H1 (cell line): ENCODE measurements at places on chromosomes 1 and 21. TPM values are rescaled to one million over a fixed set of nuclear protein-coding genes. Genes with fewer than 3 reads are reported as not detected.

Gene IL19
- not detected in 2 replicates for total RNA-seq

Gene GPATCH2
- total RNA-seq, result 12.2 and 13.1 TPM in 2 replicates

Gene INSRR
- total RNA-seq, result not detected in 2 replicates

- no peak overlapping the region for H3K27ac ChIP-seq
- H3K4me1 ChIP-seq, result peaks cover 19% of the 10 kb centered on the region
- H3K27me3 ChIP-seq, result peaks cover 10% of the 10 kb centered on the region
- H3K4me3 ChIP-seq, result no peak overlapping the region
- no peaks in the 10 kb centered on the region for H3K36me3 ChIP-seq
- no peak for DNase-seq
Observed at GRCh38 chr1:32881291-32881690, 5.0 kb upstream of the HPCA start.

DNA sequence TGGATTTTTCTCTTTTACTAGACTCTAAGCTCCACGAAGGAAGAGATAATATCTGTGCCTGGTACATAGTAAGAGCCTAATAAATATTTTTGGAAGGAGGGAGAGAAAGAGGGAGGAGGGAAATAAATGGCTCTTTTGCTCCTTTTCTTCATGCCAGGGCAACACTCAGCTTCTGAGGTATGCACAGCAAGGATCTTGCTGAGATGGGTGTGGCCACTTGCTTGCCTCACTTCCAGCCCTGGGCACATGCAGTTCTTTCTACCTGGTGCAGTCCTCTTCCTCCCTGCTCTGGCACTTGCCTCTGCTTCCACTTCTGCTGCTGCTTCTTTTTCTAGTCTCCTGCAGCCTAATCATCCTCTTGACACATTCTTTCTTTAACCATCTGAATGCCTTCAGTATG is 148.1 kb downstream of the FGGY start:
- H3K4me1 ChIP-seq, result no peaks in the 10 kb centered on the region
- H3K27me3 ChIP-seq, result no peaks in the 10 kb centered on the region
- no peak overlapping the region for H3K27ac ChIP-seq
- no peaks in the 10 kb centered on the region for H3K36me3 ChIP-seq

GRCh38 chr1:185644531-185644930 is 89.7 kb upstream of the HMCN1 start:
- peaks cover 9% of the 10 kb centered on the region for H3K36me3 ChIP-seq
- H3K27me3 ChIP-seq, result no peaks in the 10 kb centered on the region
- H3K27ac ChIP-seq, result no peak overlapping the region
- no peak for DNase-seq
- H3K4me1 ChIP-seq, result peaks cover 13% of the 10 kb centered on the region; the same call in 1 of the 2 replicates

GRCh38 chr1:80417671-80418070 is 1383.1 kb upstream of the ADGRL2 start:
- H3K4me3 ChIP-seq, result no peak overlapping the region
- DNase-seq, result no peak
- H3K27me3 ChIP-seq, result no peaks in the 10 kb centered on the region
- no peaks in the 10 kb centered on the region for H3K4me1 ChIP-seq
- H3K36me3 ChIP-seq, result no peaks in the 10 kb centered on the region

DNA sequence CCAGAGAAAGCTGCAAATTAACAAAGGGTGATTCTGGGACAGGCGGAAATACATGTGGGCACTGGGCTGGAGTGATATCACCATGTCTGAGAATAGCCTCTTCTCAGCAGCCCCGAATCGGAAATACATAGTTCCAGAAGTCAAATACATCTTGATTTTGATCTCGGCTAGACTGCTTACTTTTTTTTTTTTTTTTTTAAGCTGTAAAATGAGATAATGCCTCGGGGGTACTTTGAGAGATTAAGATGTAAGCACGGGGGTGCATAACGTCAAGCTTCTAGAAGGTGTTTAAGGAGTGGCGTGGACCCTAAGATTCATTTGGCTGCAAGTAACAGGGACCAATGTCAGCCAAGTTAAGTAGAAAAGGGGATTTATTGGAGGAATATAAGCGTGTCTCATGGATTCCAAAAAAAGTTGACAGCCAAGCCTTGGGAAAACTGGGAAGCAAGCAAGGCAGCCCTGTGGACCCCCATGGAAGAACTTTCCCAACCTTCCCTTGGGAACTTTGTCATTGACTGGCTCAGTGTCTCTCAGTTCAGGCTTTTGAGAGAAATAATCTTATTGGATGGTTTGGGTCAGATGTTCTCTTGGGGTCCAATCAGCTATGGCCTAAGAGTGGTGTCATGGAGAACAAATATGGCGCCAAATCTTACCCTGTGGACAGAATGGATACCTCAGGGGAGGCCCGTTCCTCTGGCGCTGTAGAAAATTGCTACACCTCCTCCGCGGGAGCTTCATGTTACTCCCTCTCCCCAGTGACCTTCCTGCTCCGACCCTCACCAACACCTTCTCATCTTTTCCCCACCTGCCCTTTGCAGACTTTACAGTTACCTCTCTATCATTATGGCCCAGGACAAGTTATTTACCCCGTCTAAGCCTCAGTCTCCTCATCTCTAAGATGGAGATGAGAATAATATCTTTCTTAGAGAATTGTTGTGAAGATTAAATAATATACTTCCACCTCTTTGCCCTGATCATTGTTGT is 186.6 kb downstream of the KAZN start:
- H3K27ac ChIP-seq, result no peak overlapping the region
- no peaks in the 10 kb centered on the region for H3K36me3 ChIP-seq
- H3K4me3 ChIP-seq, result no peak overlapping the region
- no peaks in the 10 kb centered on the region for H3K27me3 ChIP-seq

- no peak overlapping the region for H3K27ac ChIP-seq
- no peaks in the 10 kb centered on the region for H3K36me3 ChIP-seq
- DNase-seq, result no peak
- H3K4me3 ChIP-seq, result no peak overlapping the region
- no peaks in the 10 kb centered on the region for H3K27me3 ChIP-seq
Observed at GRCh38 chr1:172107316-172107975, 266.1 kb downstream of the DNM3 start.

DNA sequence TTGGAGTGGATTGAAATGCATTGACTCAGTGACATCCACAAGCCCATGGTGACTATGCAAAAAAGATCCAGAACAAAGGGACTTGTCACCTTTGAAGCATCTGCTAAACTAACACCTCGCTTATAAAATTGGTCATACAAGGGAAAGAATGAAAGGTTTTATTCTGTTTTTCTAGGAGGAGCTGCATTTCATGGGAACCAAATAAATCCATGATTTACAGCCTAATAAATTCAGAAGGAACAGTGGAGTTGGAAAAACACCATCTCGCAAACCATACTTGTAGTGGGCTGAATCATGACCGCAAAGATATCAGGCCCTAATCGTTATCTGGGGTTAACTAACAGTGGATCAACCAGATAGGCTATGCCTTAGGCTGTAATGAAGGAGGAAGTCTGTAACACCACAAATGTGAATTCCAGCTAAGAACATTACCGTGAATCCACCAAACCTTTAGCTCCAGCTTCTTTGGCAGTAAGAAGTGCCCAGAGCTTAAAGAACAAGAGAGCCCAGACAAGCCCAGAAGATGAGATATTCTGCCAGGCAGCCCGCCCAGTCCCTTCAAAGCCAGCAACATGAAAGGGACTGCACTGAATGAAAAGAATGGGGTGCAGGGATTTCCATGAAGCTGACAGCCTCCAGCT is 27.4 kb downstream of the RSPH1 start:
- no peak overlapping the region for H3K4me3 ChIP-seq
- H3K4me1 ChIP-seq, result peaks cover under 1% of the 10 kb centered on the region; the same call in 1 of the 2 replicates
- H3K27me3 ChIP-seq, result no peaks in the 10 kb centered on the region; the same call in 1 of the 2 replicates
- no peak for DNase-seq
- H3K27ac ChIP-seq, result no peak overlapping the region

GRCh38 chr1:165759095-165759494 is 9.6 kb downstream of the TMCO1 start:
- H3K36me3 ChIP-seq, result no peaks in the 10 kb centered on the region; the same call in 1 of the 2 replicates
- no peak overlapping the region for H3K4me3 ChIP-seq
- H3K27me3 ChIP-seq, result no peaks in the 10 kb centered on the region
- no peak for DNase-seq
- H3K27ac ChIP-seq, result no peak overlapping the region

DNA sequence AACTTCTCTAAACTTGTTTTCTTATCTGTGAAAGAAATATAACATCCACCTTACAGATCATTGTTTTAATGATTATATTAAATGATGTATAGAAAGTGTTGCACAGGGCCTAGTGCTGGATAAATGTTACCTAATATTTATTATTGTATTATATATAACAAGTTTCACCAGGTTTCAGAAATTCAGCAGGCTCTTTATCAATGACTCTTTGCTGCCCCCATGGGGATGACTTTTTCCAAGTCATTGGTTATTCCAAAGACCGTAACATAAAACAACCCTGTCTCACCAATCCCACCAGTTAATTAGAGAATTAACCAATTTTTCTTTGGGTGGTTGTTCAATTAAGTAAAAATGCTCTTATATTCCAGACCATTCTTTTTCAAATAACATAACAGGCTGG is 7.3 kb upstream of the DEDD start:
- no peak overlapping the region for H3K4me3 ChIP-seq
- H3K27ac ChIP-seq, result no peak overlapping the region
- no peaks in the 10 kb centered on the region for H3K27me3 ChIP-seq
- no peaks in the 10 kb centered on the region; the same call in 1 of the 2 replicates for H3K36me3 ChIP-seq

DNA sequence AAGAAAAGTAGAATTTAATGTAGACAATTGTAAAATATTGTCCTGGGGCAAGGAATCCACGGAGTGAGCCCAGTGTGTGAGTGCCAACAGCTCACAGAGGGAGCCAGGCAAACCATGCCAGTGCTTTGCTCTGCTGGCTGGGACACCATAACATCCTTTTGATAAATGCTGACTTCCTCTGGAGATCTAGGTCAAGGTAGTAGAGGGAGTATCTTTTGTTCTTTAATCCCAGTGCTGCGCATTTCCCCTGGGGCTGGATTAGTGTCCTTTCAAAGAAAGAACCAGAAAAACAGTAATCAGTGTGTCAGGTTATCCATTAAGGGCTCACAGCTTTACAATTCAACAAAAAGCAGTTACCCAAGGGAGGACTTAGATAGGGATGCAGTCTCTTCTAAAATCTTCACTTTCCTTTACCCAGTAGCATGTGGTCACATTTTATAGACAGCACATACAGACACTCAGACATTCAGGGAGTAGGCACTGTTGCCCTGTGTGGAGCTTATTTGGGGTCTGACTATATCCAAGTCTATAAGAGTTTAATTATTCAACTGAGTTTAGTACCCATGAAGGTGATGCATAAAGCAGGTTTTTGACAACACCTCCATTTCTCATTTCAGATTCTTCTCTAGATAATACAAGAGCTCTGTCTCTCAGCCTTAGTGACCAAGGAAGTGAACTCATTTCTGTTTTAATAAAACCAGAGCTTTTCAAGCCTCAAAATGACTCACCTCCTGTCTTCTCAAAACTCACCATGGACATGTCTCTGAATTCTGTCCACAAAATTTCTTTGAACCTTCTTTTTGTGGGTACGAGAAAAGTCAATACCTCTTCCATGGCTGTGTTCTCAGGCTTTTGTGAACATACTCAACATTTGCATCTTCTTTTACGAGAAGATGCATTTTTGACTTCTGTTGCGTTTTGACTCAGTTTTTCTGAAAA is 215.3 kb downstream of the BRINP2 start:
- DNase-seq, result no peak
- H3K36me3 ChIP-seq, result no peaks in the 10 kb centered on the region
- no peaks in the 10 kb centered on the region for H3K4me1 ChIP-seq
- no peak overlapping the region for H3K27ac ChIP-seq
- no peak overlapping the region for H3K4me3 ChIP-seq
- no peaks in the 10 kb centered on the region for H3K27me3 ChIP-seq

- H3K27ac ChIP-seq, result no peak overlapping the region
- H3K4me1 ChIP-seq, result peaks cover 10% of the 10 kb centered on the region
- no peaks in the 10 kb centered on the region for H3K27me3 ChIP-seq
- no peak overlapping the region for H3K4me3 ChIP-seq
Observed at GRCh38 chr1:26094076-26094669, 17.5 kb upstream of the PDIK1L start.
